ENCODE measurements at places on chromosomes 7 and 10.

DNA sequence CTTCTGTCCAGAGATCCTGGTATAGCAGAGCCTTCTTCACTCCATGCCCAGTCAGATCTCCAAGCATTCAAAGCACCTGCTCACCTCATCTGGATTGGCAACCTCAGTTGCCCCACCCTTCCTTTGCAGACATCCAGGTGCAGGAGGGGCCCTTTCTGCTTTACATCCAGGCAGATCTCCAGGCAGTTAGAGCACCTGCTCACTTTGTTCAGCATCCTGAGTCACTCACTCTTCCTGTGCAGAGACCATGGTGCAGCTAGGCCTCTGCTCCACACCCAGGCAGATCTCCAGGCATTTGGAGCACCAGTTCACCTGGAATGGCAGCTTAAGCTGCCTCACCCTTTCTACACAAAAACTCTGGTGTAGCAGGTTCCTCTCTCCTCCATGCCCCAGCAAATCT lies 153.1 kb downstream of the CDK14 start:
- no peak for DNase-seq

DNA sequence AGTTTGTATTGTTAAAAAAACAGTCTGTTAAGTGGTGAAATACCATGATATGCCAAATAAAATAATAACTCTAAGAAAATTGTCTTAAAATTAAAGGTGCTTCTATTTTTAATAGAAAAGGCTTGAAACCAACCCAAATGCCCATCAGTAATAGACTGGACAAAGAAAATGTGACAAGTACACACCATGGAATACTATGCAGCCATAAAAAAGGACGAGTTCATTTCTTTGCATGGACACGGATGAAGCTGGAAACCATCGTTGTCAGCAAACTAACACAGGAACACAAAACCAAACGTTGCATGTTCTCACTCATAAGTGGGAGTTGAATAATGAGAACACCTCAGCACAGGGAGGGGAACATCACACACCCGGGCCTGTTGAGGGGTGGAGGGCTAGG lies 7.1 kb downstream of the CNTNAP2 start:
- no peak for DNase-seq

DNA sequence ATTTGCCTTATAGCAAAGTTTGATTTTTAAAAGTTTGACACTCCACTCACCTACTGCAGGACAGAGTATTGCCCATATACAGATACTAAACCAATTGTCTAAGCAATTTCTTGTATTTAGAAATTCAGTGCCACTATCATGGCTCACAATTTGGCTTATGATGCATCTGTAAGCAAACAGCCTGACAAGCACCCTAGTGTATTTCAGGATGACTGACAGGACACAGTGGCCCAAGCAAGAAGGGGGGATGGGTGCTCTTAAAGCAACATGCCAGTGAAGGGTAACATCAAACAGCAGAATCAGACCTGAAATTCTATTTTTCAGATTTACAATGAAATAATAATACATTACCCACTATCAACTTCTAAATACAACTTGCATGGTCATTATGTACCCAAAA lies 30.5 kb downstream of the CTNNA3 start:
- DNase-seq, result no peak

DNA sequence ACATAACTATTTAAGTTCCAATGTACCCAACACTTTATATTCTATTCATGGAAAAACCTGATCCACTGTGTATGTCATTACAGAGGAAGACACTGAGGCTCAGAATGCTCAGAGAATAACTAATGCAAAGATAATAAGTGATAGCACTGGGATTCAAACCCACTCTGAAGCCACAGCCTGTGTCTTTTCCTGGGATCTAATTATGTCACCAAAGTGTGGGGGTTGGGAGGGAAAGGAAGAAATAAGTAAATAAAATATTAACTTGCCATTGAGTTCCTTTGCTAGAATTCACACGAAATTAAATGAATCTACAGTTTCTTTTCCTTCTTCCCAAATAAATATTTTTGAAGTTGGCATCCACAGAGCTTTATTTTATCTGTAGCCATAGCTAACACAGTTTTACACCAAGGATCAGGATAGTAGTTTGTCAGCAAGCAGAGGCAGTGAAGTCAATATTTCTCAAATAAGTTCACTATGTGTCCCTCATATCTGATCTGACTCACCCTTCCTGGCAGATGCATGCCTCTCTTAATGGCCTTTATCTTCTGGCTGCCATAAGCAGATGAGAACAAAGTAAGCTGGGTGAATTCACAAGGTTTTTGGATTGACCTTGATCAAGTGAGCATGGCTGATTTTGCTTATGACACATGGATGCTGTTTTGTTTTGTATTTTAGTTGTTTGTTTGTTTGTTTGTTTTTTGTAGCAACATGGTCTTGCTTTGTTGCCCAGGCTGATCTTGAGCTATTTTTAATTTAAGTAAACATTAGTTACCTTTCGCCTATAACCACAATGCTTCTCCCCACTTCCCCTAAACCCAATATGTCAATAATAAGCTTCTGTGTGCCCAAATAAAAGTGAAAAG lies 6.3 kb downstream of the RAPGEF5 start:
- no peak for DNase-seq

GRCh38 chr10:131579251-131580071 lies 267.9 kb upstream of the TCERG1L start:
- no peak for DNase-seq

DNA sequence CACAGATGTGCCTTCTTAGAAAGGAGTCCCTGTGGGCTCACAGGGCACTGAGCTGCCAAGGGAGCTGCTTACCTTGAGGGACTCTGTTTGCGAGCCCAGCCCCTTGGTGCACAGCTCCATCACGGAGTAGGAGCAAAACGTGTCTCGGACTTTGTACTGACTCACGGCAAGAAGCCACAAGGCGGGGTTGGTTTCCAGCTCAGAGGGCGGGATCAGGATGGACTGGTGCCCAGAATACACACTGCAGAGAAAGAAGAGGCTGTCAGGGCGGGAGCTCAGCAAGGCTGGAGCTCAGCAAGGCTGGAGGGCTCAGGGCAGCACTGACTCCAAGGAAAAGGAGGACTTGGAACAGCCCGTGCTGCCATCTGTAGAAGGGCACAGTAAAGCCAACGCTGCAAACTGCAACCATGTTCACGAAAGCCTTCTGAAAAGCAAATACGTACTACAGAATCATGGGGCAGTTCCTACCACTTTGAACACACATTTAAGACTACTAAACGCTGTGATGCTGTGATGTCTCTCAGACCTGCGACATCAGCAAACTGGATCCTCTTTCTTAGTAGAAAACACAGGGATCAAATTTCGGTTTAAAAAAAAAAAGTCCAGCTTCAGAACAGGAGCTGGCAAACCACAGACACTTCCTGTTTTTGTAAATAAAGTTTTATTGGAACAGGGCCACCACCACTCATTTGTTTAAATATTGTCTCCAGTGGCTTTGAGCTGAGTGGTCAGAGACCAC lies 194.3 kb downstream of the ZMYND11 start:
- no peak for DNase-seq

All from activated naive CD8-positive, alpha-beta T cell treated with anti-CD3 and anti-CD28 coated beads, Interleukin-2, amount 50 U/mL, for 16 hours (primary cell).